ENCODE measurements at places on chromosomes 7 and 10.

DNA sequence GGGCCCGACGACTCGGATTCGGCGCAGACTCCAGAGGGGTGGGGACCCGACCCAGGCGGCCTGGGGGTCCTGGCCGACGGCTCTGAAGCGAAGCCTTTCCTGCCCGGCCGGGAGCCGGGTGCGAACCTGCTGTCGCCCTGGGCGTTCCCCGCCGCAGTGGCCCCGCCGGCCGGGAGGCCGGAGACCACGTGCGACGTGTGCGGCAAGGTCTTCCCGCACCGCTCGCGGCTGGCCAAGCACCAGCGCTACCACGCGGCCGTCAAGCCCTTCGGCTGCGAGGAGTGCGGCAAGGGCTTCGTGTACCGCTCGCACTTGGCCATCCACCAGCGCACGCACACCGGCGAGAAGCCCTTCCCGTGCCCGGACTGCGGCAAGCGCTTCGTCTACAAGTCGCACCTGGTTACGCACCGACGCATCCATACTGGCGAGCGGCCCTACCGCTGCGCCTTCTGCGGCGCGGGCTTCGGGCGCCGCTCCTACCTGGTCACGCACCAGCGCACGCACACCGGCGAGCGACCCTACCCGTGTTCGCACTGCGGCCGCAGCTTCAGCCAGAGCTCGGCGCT lies 15.4 kb downstream of the ZNF316 start:
- DNase-seq: no peak

DNA sequence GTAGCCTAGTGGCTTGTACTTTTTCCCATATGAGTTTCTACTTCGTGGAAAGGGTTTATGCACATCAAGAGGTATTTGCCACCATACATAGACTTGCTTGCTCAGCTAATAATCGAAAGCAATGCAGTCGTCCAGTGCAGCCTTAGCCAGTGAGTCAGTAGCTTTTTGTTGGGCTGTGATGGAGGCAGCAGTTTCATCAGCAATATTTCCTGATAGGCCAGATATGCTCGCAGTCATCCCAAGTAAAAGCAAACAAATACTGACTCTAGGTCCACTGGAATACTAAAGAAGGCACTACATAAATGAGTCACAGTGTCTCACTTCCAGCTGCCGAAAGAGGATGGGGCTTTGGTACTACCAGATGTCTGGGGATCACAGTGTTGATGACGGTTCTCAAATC lies 2.1 kb upstream of the BNIP3 start:
- no peak for DNase-seq

GRCh38 chr7:39238234-39238869 lies 260.6 kb downstream of the POU6F2 start:
- no peak for DNase-seq

- DNase-seq: no peak
Measured at GRCh38 chr7:27295236-27295635, 52.6 kb downstream of the EVX1 start.

- no peak for DNase-seq
Measured at GRCh38 chr7:20288036-20288435, 42.7 kb upstream of the ITGB8 start.

GRCh38 chr10:101287183-101287996 lies 58.1 kb upstream of the LBX1 start:
- DNase-seq: no peak

GRCh38 chr10:16787361-16787791 lies 29.8 kb downstream of the RSU1 start:
- DNase-seq: no peak
